ENCODE measurements at places on chromosomes 1 and 21.

DNA sequence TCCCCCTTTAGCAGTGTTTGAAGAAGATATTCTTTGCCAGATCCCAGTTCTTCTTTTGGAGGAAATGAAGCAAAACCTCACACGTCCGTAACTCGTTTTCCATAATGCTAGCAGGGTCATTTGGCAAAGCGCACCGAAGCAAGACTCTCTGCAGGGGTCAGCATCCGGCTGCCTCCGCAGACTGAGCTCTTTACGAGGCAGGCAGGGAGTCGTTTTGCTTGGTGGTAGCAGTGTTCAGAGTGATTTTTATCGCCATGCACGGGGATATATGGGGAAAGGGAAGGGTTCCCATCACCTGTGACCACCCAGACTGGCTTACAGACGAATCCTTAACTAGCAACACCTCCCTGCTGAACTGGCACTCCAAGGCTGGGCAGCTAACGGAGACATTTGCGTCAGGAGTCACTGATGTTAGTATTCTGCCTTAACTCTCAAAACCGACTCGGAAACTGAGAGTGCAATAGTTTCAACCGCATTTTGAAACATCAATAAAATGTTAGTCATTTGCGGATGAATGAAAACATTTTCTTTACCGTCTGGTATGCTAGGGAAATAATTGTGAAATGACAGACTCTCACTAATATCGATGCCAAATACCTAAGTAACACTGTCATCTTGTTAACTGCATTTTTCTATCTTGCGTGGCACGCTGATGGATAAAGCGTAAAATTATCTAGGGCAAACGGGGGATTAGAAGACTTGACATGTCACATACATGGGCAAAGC lies 2.2 kb upstream of the NEGR1 start:
- peak; percentile 81 for DNase-seq

- no peak for DNase-seq
Measured at GRCh38 chr1:194830387-194830786, 1644.0 kb upstream of the B3GALT2 start.

DNA sequence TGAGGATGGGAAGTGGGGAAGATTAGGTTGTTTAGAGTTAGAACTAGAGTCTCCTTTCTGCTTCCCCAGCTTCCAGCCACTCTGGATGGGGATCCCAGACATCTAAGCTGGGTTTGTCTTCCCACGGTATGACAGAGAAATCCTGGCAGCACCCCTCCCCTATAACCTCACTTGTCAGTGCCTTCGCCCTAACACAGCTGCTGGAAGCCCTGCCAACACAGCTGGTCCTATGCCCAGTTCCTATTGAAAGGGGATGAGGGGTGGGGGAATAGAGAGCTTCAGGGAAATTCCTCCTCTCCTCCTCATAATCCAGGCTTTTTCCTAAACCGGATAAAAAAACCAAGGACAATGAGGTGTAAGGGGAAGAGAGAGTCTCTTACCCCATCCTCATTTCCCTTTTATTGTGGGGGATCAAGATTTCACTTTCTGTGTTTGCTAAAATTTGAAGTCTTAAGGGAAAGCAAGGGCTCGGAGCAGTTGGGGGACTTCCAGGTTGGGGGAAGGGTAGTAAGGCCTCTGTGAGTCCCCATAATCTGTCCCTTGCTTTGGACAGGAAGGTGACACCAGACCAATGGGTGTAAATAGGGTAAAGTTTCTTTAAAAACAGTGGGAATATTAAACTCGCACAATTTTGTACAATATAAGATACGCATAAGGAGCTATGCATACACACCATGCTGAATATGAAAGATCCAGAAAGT lies 590 bp downstream of the TMOD4 start:
- DNase-seq = no peak

GRCh38 chr1:178192686-178193085 lies 98.8 kb downstream of the RASAL2 start:
- peak; percentile 13 for DNase-seq

GRCh38 chr1:85603086-85603880 lies 22.7 kb downstream of the CCN1 start:
- DNase-seq = peak; percentile 76

GRCh38 chr1:157961805-157962762 lies 31.4 kb upstream of the KIRREL1 start:
- DNase-seq = peak; percentile 19

DNA sequence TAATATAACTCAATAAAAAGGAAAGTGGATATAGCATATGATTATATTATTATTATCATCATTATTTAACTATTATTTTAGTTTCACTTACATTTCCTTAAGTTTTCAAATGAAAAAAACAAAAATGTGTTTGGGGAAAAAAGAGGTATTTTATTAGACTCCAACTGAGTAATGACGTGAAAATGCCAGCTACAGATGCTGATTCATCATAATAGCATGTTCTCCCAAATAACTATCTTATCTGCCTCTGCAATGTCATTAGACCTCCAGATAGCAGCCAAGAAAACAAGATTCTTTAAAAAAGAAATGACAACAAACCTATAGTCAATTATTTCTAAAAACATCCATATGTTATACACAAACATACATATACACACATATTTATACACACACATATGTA lies 1071.9 kb upstream of the TMPRSS15 start:
- DNase-seq = no peak

GRCh38 chr1:25797939-25798338 lies 2.1 kb upstream of the SELENON start:
- DNase-seq = peak; percentile 80

GRCh38 chr1:99814373-99814900 lies 35.7 kb upstream of the AGL start:
- no peak for DNase-seq

DNA sequence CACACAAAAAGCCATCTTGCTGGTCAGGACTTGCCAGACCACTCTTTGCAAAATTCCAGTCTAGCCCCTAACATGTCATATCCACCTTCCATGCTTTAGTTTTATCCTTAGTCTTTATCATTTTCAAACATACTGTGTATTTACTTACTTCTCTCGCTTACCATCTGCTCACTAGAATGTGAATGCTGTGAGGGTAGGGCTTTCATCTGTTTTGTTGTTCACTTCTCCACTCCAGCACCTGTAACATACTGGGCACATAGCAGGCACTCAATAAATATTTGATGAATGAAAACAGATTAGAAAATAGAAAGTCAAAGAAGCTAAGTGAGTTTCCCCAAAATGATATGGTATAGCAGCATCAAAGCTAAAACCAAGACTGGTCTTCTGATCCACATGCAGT lies 79.9 kb downstream of the OLFML2B start:
- no peak for DNase-seq

DNA sequence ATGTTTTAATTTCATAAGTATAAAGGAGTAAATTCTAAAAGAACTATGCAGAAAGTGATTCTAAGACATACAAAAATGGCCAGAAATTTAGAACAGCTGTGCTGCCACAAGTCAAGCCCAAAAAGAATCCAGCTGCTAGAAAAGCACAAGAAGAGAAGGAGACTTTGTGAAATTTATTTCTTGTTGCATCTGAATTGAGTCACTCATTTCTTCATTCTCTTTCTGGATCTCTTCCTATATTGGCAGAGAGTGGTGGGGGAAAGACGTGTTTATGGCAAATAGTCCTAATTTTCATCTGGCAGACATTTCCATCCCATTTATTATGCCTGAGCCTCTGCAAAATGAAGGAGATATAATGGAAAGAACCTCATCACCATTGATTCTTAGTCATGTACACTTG lies 139.6 kb upstream of the CTTNBP2NL start:
- DNase-seq = no peak

- no peak for DNase-seq
Measured at GRCh38 chr1:183889095-183889494, 84.2 kb downstream of the RGL1 start.

- no peak for DNase-seq
Measured at GRCh38 chr1:221837896-221838295, 96.0 kb upstream of the DUSP10 start.

DNA sequence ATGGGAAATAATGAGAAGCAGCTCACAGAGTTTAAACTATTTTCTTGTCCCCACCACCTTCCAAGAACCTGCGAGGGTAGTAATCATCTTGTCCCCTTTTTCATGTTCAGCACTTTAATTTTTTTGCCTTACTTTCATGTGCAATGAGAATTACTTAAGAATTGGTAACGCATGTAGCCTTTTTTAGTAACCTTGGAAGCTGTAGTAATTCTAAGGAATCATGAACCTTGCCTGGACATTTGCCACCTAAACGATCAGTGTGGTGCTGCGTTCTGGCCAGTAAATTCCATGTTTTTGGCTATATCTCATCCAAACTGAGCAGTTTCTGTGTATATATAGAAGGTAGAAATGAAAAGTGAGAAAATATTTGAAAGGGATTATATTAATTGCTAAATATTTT lies 3.9 kb upstream of the VAMP3 start:
- no peak for DNase-seq

DNA sequence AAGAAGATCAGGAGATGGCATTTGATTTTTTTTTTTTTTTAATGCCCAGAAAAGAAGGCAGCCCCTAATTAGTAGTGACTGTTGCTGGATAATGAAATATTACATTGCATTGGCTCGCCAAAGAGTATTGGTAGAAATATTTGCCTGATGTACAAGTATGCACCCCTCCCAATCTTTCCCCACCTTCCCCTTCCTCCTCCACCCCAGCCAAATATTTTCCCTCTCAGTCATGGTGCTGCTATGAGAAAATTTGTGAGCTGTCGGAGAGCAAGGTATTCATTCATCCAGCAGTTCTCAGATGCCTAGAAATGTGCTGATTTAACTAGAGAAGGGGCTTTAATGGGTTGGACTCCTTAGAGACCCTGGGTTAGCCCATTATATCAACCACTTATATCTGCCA lies 50.5 kb upstream of the IKBKE start:
- DNase-seq = peak; percentile 9

- DNase-seq = peak; percentile 73
Measured at GRCh38 chr1:224623743-224624333, 7.7 kb downstream of the CNIH3 start.

DNA sequence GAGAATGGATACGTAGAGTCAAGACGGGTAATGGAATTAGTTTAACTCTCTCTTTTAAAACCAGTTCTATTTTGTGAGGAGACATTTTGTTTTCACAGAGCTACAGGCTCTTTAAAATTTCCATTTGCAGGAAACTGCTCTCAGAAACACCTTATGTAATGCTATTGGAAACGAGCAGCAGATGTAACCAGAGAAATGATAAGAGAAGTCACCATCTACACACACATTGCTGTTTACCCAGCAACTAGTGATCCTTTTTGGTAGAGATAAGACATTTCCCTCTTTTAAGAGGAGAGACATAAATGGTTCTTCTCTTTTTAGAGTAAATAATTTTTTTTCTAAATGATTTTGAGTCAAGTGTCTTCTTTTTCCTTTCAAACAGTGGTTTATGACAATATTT lies 80.6 kb downstream of the KCTD3 start:
- no peak for DNase-seq

- DNase-seq = no peak
Measured at GRCh38 chr1:6515771-6516170, 24.3 kb upstream of the PLEKHG5 start.

- DNase-seq = no peak
Measured at GRCh38 chr21:32136546-32136945, 142.3 kb downstream of the MIS18A start.

GRCh38 chr1:45892068-45892785 lies 88.8 kb downstream of the MAST2 start:
- DNase-seq = no peak

DNA sequence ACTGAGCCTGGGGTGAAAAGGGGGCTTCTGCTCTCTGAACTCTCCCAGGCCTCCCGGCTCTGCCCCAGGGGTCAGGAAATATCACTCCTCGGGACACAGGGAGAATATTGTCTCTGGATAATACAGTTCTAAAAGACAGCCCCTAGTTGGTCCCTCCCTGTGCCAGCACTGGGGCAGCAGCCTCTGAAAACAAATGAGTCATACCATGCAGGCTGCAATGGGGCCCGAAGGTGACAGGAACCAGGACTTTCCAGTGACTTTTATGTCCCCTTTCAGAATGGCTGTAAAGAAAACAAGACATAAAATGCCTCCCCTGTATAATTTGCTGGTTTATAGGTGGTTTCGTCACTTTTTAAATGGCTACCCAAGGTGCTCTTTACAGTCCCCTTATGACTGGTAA lies 360.0 kb downstream of the NPHP4 start:
- DNase-seq = no peak

GRCh38 chr1:161021970-161022353 lies 1.0 kb upstream of the F11R start:
- DNase-seq = no peak

DNA sequence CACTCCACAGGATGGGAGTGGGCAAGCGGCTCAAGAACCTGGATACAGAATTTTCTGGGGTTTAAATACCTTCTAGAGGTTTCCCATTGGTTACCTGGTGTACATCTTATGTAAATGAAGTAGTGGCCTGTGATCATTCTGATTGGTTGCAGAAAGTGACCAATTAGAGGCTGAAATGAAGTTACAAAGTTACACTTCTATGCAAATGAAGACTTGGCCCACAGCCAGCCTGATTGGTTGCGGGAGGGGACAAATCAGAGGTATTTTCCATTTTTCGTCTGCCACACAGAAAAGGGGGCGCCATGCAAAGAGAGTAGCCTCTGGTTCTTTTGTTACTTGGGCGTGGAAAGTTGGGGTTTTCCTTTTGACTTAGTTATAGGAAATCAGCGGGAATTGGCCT lies 8.9 kb downstream of the KCNAB2 start:
- peak; percentile 25 for DNase-seq

DNA sequence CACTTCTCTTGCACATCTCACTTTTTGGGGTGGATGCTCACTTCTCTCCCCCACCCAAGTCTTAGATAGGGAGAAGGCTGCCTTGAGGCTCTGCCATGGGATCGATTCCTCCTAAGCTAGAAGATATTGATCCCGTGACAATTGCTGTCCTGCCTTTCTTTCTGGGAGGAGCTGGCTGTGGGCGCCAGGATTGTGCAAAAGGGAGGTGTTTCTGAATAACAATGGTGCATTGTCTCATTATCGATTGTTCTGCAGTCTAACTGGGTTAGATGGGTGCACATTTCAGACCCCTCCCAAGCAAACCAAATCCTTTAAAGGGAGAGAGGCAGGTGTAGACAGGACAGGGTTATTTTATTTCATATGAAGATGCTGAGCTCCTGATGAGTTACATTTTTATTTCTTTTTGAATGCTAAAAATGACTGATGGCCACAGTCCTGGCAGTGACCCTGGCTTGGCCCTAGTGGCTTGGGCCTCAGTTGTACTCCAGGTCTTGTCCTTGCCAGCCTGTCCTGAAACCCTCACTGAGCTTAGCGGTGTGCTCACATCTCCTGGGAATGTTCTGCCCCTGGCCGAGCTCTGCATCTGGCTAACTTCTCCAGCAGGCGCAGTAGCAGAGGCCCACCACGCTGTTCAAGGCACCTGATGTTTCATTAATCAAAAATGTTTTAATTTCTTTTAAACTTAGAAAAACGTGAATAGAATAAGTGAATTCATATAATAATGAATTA lies 99.0 kb upstream of the KAZN start:
- DNase-seq = no peak

GRCh38 chr1:50917138-50918137 lies 42.6 kb downstream of the FAF1 start:
- DNase-seq = no peak

- DNase-seq = no peak
Measured at GRCh38 chr1:151692226-151692625, 24.4 kb downstream of the CELF3 start.

DNA sequence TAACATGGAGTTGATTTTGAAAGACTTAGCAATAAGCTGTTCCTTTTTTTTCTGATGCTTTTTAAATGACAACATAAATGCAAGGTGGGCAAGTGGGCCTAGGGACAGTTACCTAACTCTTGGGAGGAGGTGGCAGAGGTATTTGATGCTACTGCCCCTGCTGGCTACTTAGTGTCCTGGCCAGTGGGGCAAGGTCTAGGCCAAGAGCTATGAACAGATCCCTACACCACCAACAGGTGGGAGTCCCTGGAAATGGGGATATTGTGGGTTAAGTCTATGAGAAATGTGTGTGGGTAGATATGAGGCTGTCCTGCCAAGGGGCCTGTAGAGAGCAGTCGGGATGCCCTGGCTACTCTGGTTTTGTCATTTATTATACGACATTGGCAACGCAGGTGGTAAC lies 31.3 kb upstream of the B3GALT5 start:
- DNase-seq = peak; percentile 51
